ENCODE measurements at places on chromosomes 6 and 20.

DNA sequence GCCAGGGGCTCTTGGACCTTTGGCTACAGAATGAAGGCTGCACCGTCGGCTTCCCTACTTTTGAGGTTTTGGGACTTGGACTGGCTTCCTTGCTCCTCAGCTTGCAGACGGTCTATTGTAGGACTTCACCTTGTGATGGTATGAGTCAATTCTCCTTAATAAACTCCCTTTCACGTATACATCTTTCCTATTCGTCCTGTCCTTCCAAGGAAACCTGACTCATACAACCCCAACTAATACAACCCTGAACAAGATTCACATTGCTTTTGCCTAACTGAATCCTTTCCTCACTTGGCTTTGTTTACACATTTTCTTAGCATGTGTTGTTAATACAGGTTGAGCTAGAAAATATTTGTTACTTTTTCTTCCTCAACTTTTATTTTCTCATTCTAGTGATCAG is 21.9 kb downstream of the TBXT start:
- no peak for DNase-seq

DNA sequence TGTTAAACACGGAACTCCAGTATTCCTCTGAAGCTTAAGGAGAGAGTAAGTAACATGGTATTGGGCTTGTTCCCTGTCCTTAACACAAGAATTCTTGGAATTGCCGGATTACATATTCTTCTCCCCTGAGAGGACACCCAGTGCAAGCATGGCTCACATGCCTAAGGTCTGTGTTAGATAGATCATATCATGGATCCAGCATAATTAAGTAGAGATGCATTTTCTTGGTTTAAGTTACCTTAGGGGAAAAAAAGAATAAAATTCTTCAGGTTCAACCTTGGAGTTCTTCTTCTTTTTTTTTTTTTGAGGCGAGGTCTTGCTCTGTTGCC is 53.9 kb downstream of the AKAP12 start:
- DNase-seq, result no peak

GRCh38 chr6:93515736-93516135 is 96.4 kb upstream of the EPHA7 start:
- DNase-seq, result no peak

- no peak for DNase-seq
These were observed 3.8 kb downstream of the COL12A1 start for GRCh38 chr6:75201901-75202672.

DNA sequence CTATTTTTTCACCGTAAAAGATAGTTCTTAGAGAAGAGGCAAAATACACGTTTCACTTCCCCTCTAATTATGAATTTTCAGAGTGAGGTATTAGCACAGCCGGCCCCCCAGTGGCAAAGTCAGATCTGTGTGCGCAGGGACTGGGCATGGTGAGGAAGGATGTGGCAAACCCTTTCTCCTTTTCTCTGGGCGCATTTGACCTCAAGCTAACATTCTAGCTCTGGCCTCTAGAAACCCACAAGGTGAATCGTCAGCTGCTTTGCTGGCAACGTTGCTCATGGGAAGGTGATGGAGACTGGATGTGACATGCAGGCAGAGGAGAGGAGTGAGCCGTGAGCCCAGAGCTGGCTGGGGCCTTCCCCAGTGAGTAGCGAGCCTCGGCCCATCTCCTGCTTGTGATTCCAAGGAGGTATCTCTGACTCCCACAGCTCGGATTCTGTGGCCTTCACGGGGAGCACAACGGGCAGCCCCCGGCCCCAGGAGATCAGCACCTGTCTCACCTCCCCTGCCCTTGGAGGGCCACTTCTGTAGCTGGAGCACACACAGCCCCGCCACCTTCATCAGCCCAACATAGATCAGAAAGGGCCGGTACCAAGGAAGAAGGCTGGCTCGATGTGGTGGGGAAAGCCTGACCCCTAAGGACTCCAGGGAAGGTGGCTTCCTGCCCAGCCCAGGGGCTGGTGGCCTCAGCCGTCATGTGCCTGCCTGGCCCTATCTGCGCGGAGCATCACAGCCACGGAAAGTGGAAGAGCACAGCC is 152.8 kb downstream of the TAF4 start:
- no peak for DNase-seq

GRCh38 chr20:42370075-42370474 is 751.9 kb upstream of the CHD6 start:
- no peak for DNase-seq

- DNase-seq, result no peak
These were observed 684 bp upstream of the DNAH8 start for GRCh38 chr6:38714239-38715015.

- DNase-seq, result no peak
These were observed 69.8 kb downstream of the CDC40 start for GRCh38 chr6:110250058-110250457.

- DNase-seq, result no peak
These were observed 111.1 kb downstream of the AGPAT4 start for GRCh38 chr6:161162722-161163121.

DNA sequence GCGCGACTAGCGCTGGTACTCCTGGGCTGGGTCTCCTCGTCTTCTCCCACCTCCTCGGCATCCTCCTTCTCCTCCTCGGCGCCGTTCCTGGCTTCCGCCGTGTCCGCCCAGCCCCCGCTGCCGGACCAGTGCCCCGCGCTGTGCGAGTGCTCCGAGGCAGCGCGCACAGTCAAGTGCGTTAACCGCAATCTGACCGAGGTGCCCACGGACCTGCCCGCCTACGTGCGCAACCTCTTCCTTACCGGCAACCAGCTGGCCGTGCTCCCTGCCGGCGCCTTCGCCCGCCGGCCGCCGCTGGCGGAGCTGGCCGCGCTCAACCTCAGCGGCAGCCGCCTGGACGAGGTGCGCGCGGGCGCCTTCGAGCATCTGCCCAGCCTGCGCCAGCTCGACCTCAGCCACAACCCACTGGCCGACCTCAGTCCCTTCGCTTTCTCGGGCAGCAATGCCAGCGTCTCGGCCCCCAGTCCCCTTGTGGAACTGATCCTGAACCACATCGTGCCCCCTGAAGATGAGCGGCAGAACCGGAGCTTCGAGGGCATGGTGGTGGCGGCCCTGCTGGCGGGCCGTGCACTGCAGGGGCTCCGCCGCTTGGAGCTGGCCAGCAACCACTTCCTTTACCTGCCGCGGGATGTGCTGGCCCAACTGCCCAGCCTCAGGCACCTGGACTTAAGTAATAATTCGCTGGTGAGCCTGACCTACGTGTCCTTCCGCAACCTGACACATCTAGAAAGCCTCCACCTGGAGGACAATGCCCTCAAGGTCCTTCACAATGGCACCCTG is 1.6 kb downstream of the TPBG start:
- DNase-seq, result no peak

DNA sequence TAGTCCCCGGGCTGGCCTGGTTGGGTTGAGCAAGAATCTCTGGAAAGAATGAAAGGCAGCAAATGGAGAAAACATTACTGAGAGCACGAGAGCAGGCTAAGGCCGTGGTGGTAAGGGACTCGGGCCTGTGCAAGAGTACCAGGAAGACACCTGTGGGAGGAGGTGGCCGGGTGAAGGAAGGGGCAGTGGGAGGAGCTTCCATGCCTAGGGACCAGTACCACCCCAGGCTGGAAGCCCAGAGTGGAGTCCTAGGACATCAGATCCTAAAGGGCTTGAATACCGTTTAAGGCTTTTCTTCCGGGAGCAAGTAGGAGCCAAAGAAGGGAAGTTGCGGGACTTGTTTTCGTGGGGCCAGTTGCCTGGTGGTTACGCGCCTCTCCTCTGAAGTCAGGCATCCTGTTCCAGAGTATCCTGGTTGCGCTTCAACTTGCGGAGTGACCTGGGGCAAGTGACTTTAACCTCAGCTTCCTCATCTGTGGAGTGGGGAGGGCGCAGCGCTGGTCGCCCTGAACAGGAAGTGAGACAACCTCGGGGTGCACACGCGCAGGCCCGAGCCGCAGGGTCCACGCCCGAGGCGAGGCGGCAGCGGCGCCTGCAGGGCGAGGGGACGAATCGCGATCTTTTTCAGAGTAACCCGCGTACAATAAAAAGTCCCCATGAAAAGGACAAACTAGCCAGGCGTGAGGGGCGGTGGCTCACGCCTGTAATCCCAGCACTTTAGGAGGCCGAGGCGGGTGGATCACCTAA is 1.1 kb upstream of the TPD52L2 start:
- peak; percentile 70 for DNase-seq

DNA sequence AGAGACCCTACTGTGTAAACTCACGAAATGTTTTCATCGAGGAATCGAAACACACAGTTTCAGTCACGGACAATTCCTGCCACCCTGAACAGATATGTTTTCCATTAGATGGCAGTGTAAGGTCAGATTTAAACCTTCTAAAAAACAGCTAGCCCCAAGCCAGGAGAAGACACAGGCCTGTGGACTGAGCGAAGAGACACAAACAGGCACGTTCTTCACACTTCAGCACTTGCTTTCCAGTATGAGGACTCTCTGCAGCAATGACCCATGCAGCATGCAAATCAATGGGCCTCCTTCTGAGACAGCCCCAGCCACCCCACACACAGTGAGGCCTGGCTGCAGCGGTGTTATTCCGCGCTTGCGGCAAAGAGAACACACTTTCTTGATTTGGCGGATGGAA is 31.9 kb downstream of the HUS1B start:
- no peak for DNase-seq

- peak; percentile 30 for DNase-seq
These were observed 27.2 kb upstream of the BTBD3 start for GRCh38 chr20:11890331-11891076.

GRCh38 chr6:111985202-111985731 is 68.6 kb upstream of the CCN6 start:
- peak; percentile 47 for DNase-seq

GRCh38 chr6:72382602-72383529 is 239.0 kb upstream of the KCNQ5 start:
- no peak for DNase-seq

DNA sequence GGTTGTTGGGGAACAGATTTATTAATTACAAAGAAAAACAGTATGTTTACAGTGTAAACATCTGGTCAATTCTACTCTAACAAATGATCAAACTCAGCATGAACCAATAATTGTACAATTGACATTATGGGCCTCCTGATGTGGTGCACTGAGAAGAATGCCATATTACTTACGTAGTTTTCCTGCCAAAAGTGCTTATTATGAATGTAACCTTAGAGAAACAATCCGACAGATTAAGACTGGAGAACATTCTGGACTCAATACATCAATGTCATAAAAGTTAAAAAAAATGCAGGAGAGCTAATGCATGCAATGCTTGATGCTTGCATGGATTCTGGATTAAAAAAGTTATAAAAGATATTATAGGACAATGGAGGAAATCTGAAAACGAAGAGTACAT is 69.0 kb downstream of the LYRM4 start:
- no peak for DNase-seq

DNA sequence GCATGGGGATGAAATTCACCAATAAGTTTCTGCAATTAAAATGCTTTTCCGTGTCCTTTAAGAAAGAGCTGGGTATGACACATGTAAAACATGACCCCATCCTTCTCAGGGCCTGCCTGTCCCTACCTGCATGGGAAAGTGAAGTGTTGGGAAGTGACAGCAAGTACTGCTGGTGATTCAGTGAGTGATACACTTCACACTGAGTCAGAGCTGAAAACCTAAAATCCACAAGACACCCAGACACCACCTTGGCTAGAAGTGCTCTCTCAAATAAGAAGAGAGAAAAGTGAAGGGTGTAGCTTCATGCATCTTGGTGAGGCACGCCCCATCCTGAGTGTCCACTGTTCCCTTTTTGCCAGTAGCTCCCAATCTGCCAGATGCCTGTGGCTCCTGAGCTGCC is 3.3 kb downstream of the RAB22A start:
- no peak for DNase-seq
